ENCODE measurements at places on chromosomes 6 and 20. TPM values are rescaled to one million over a fixed set of nuclear protein-coding genes. Genes with fewer than 3 reads are reported as not detected.

Gene TMEM217
- not detected for total RNA-seq

Gene HLA-G
- total RNA-seq: not detected

Gene RTF2
- 41.0 TPM for total RNA-seq

Gene UST
- 29.4 TPM for total RNA-seq

Gene GTSF1L
- not detected for total RNA-seq

Gene MEP1A
- not detected for total RNA-seq

Gene CCDC170
- total RNA-seq: 2.8 TPM
